ENCODE measurements at places on chromosomes 1 and 21. TPM values are rescaled to one million over a fixed set of nuclear protein-coding genes. Genes with fewer than 3 reads are reported as not detected.

The CLCA1 gene
- total RNA-seq: not detected

The GPR25 gene
- total RNA-seq: not detected

The FMO5 gene
- total RNA-seq: 0.12 TPM

The ETV3L gene
- total RNA-seq: not detected

The MCOLN3 gene
- total RNA-seq: 12.3 TPM

The NCAM2 gene
- total RNA-seq: not detected

The BCAR3 gene
- 0.56 TPM for total RNA-seq

The KIF2C gene
- 70.5 TPM for total RNA-seq

The ERG gene
- not detected for total RNA-seq

The ALX3 gene
- not detected for total RNA-seq

The FCRL1 gene
- total RNA-seq: not detected

The P3H1 gene
- 47.1 TPM for total RNA-seq

The SLC45A3 gene
- 0.27 TPM for total RNA-seq

The EPHA2 gene
- total RNA-seq: not detected

The CR1L gene
- total RNA-seq: not detected

The WNT4 gene
- total RNA-seq: not detected

The MNDA gene
- total RNA-seq: not detected

The BMP8B gene
- 0.12 TPM for total RNA-seq

Measured in T-helper 1 cell treated with Interleukin-12 subunit alpha and Interleukin-12 subunit beta and Interleukin-4 antibody, amounts not matched to agents 30 ng/mL and 1 ng/mL, for 36 hours (primary cell).